ENCODE measurements at places on chromosomes 5 and 9.

DNA sequence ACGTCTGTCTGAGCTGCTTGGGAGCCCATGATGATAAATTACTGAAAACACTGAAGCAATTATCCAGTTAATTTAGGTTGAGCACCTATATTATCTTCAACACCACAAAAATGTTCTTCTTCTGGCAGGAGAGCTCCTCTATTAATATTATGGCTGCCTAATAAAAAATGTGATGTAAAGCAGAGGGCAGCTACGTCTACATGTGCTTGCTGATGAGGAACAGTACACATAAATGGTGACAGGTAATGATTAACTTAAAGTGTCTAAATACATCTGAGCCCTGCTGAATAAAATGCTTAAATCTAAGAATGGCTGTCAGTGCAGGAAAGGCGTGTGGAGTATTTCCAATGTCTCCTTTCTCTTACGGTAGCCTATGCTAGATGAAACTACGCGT lies 131.3 kb upstream of the NR3C1 start:
- no peak for DNase-seq

DNA sequence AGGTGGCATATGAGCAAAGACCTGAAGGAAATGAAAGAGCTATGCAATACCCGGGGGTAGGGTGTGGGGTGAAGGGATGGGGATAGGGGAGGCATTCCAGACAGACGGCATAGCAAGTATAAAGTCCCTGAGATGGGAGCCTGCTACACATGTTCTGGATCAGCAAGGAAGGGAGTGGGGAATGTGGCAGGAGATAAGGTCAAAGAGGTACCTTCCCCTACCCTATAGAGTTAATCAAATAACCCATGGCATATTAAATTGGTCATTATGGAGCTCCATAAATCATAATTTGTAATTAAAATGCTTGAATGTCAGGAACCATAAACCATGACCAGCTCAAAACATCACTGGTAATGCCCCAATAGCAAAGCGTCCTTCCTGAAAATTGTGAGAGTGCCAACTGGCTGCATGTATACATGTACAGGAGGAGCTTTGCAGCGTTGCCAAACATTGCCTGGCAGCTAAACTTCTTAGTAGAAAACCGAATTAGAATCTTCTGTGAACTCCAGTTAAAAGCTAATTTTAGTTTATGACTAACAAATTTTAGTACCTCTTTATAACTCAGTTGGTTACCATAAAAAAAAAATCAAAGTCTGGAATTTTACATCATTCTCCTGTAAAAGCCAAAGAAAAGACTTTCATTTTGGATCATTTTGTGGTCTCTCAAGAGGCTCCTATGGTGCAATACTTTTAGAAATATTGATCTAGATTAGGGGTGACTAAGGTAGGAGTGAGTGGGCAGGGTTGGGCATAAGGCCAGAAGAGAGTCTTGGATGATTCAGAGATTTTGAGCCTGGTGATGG lies 4.7 kb downstream of the DNAI1 start:
- DNase-seq: peak; percentile 20

- no peak for DNase-seq
Measured at GRCh38 chr9:106859957-106860720, 2.8 kb upstream of the ZNF462 start.

DNA sequence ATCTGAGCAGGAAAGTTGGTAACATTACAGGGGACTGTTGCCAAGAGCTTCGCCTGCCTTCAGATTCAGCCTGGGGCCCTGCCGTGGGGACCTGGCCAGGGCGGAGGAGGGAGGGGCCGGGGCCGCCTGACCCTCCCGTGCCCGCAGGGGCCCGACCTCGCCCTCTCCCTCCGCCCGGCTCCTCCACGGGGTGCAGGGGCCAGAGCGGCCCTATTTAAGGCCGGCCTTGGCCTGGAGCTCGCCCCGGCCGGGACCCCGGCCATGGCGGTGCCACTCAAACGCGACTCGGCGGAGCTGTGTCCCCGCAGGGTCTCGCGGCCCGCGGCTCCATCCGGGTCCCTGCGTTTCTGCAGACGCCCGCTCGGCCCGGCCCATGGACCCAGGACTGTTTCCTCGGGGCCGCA lies 757 bp downstream of the TMEM250 start:
- DNase-seq: no peak

GRCh38 chr5:177458912-177459350 lies 12.3 kb downstream of the PRR7 start:
- DNase-seq: no peak

- DNase-seq: no peak
Measured at GRCh38 chr9:124676159-124676551, 95.0 kb downstream of the NR6A1 start.

DNA sequence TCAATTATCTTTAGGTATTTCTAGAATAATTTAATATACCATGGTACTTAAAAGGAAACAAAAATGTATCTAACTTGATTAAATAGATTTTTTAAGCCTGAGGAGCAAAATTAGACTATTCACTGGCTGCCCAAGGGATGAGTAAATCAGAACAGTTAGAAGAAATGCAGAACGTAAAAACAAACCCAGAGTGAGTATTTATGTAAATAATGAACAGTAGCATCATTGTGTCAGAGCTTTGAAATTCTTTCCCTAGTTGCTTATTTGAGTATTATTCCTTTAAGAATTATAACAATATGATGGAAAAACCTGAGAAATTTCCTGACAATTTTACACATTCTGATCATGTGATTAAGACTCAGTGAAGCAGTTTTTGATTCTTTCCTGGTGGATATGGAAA lies 200.9 kb downstream of the GDNF start:
- no peak for DNase-seq

DNA sequence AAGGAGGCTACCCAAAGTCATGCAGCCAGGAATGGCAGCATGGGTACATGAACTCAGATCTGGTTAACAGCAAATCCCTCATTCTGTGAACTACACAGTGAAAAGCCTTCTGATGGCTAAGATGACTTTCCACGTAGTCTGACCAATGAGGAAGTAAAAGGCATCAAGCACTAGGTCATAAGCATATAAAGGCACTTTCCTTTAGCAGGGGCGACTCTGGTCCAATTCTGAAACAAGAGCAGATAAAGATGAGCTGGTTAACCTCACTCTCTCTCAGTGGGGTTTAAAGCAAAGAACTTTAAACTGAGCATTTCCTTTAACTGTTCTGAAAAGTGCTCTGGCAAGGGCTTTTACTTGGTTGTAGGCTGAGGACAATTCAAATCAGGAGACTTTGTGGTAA lies 21.1 kb downstream of the PSMB7 start:
- no peak for DNase-seq

- DNase-seq: no peak
Measured at GRCh38 chr5:2721385-2722138, 29.9 kb downstream of the IRX2 start.

GRCh38 chr5:125311743-125312142 lies 565.3 kb upstream of the ZNF608 start:
- DNase-seq: no peak

- no peak for DNase-seq
Measured at GRCh38 chr9:16591092-16591491, 279.4 kb downstream of the BNC2 start.

GRCh38 chr9:135887585-135888050 lies 19.7 kb downstream of the CAMSAP1 start:
- DNase-seq: peak; percentile 41

- DNase-seq: no peak
Measured at GRCh38 chr5:139524940-139525585, 36.1 kb upstream of the UBE2D2 start.

DNA sequence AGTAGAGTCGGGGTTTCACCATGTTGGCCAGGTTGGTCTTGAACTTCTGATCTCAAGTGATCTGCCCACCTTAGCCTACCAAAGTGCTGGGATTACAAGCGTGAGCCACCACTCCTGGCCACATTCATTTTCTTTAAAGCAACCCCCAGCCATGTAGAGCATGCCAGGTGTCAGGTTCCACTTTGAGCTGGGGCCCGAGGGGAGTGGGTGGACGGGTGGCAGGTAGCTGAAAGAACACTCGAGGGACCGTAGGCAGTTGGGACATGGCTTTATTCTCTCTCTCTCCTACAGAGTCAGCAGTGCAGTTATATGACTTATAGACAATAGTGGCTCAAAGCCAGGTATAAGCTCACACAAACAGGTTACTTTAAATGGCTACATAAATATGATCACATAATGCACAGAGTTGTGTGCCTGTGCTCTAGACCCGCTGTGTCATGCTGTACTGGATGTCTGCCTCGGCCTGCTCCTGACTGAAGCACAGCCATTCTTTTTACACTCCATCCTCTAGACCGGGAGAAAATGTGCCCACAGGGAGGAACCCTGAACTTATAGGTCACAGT lies 60.5 kb upstream of the FAM120A start:
- no peak for DNase-seq

GRCh38 chr5:160685219-160685618 lies 166.8 kb downstream of the ATP10B start:
- DNase-seq: no peak

GRCh38 chr9:95433096-95433819 lies 83.5 kb downstream of the PTCH1 start:
- no peak for DNase-seq

DNA sequence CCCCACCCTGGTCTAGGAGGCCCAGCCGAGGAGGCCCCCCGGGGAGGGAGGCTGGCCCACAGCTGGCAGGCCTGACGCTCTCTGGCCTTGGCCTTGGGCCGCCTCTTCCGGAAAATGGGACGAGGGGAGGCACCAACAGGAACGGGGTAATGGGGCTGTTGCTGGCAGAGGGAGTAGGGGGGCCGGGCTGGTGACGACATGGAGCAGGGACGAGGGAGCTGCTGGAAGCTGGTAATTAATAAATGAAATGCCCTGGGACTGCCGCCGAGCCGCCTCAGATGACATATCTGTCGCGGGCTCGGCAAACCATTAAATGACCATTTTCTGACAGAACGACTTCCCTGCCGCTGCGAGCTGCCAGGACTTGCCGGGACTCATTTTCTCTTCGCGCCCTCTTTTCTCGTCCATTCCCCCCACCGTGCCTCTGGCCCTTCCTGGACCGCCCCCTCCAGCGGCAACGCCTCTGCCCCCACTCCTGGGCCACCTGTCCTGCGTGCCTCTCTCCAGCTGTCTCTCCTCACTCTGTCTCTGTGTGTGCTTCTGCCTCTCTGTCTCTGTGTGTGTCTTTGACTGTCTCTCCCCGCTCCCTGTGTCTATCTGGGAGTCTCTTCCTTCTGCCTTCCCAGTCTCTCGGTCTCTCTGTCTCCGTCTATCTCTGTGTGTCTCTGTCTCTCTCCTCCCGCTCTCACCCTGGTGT lies 215.7 kb downstream of the PAX5 start:
- DNase-seq: no peak

DNA sequence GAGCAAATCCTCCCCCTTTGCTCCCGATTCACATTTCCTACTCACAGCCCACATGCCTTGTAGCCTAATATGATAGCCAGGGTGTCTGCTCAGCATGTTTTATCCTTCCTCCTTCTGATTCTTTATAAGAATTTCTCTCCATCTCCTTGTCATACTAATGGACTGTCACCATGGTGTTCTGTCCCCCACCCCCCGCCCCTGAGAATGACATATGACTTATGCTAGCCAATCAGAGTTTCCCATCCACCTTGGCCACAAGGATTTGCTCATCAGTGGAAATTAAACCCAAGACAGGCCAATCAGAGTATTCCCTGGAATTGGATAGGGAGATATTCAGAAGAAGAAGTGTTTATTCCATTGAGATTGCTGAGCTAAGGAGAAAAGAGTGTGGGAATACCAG lies 16.0 kb downstream of the ABLIM3 start:
- no peak for DNase-seq

DNA sequence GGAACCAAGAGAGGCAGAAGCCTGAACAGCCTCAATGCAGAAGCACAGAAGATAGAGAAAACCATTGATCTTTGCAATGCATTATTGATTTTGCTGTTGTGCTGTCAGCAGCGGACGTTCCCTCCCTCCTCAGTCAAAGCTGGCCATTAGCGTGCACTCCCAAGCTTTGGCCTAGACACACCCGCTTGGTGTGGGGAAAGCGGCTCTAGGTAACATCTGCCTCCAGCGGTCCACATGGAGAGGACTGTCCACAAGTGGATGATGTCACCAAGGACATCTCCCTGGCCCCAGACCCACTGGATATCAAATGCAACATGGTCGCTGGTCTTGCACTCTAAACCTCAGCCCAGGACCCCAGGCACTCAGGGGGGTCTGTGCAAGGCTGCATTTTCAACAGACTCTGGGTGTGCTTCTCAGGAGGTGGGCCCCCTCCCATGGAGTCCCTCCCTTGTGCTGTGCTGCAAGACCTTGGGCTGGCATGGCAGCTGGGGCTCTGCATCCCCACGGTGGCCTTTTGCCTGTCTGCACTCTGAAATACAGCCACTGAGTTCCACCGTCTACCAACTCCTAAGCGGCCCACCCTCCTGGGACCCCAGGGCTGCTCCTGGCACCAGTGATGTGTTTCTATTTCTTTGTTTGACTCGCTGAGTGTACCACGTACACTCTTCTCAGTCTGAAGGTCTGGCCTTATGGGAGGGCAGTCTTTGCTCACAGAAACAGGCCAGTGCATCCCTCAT lies 1.9 kb downstream of the SEMA4D start:
- no peak for DNase-seq

- no peak for DNase-seq
Measured at GRCh38 chr9:73234008-73234360, 82.3 kb downstream of the ANXA1 start.

- DNase-seq: no peak
Measured at GRCh38 chr5:114325541-114325940, 36.3 kb upstream of the KCNN2 start.

DNA sequence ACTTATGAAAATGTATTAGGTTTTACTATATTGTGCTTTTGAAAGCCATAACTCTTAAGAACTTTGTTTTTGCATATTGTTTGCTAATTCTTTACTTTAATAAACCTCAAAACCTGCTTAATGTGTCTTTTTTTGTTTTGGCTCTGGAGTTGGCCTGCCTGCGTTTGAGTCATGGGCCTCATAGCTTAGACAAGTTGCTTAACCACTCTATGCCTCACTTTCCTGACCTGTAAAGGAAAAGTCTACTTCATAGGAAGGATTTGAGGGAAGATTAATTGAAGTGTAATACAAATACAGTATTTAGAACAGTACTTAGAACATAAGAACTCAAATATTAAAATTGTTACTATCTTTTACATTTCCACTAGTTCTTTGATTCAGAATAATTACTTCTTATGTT lies 10.3 kb downstream of the SMIM32 start:
- DNase-seq: no peak

DNA sequence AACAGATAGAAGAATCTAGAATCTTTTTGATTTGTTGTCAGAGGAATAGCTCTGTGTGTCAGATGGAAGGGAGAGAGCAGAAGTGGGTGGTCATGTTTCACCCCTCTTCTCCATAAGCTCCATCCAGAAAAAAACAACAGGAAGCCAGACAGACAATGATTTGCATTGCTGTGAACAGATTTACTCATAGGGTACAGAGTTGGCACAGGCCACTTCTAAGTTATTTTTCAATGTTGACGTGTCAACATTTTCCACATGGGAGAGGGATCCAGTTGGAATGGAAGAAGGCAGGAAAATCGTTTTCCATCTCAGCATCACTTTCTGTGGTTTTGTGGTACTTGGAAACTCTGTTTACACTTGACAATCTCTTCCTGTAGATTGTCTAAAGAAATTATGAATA lies 86.7 kb downstream of the INSYN2B start:
- no peak for DNase-seq

- DNase-seq: no peak
Measured at GRCh38 chr5:174246743-174247142, 201.2 kb downstream of the NSG2 start.

GRCh38 chr9:104142799-104143549 lies 48.9 kb downstream of the SMC2 start:
- DNase-seq: no peak

Data from stimulated activated CD8-positive, alpha-beta memory T cell treated with anti-CD3 and anti-CD28 coated beads, Interleukin-4, amount 100 ng/mL, for 24 hours (primary cell).